ENCODE measurements at places on chromosomes 6 and 20.
A peak's percentile ranks its signal among the peaks of the same experiment; 100 is the strongest.

GRCh38 chr6:100685747-100686146 is 195.4 kb downstream of the ASCC3 start:
- no peak for DNase-seq

- peak; percentile 40 for DNase-seq
Observed at GRCh38 chr20:53842301-53843099, 227.9 kb downstream of the BCAS1 start.

DNA sequence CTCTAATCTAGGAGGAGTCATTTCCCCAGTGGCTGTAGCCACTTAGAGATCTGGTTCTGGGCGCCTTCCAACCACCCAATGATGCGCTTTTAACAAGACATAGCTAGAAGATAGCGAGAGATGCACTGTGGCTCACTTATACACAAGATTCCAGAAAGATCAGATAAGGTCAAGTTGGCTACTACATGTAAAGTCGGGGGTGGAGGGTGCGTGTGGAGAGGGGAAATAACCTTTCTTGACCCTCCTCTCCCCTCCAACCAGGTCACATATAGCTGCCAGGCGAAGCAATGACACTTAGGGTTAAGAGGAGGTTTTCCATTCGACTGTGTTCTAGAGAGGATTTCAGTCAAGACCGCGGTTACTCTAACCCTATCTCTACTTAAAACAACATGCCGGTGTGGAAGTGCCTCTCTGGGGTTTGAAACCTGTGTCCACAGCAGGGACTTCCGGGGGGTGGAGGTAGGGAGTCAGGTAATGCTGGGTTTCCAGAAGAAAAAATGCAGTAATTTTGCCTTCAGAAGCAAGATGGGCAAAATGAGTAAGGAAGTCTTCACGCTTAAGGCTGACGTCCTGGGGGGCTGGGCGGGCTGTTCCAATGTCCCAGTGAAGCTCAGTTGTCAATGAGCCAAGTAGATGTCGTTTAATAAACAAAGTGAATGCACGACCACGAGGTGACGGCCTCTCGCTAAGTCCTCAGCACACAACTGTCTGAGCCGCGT is 1.8 kb upstream of the SIM1 start:
- DNase-seq: peak; percentile 6

DNA sequence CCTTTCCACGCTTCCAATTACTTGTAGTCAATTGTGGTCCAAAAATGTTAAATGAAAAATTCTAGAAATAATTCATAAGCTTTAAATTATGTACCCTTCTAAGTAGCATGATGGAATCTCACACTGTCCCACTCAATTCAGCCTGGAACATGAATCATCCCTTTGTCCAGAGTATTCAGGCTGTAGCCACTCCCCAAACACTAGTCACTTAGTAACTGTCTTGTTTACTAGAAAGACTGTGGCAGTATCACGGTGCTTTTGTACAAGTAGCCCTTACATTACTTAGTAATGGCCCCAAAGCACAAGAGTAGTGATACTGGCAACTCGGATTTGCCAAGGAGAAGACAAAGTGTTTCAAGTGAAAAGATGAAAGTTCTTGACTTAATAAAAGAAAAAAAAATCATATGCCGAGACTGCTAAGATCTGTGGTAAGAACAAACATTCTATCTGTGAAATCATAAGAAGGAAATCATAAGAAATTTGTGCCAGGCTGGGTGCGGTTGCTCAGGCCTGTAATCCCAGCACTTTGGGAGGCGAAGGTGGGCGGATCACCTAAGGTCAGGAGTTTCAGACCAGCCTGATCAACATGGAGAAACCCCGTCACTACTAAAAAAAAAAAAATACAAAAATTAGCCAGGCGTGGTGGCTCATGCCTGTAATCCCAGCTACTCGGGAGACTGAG is 168.5 kb upstream of the SIM1 start:
- no peak for DNase-seq

- DNase-seq: peak; percentile 51
Observed at GRCh38 chr6:168355716-168356522, 36.3 kb upstream of the DACT2 start.
